ENCODE measurements at places on chromosomes 2 and 18.

DNA sequence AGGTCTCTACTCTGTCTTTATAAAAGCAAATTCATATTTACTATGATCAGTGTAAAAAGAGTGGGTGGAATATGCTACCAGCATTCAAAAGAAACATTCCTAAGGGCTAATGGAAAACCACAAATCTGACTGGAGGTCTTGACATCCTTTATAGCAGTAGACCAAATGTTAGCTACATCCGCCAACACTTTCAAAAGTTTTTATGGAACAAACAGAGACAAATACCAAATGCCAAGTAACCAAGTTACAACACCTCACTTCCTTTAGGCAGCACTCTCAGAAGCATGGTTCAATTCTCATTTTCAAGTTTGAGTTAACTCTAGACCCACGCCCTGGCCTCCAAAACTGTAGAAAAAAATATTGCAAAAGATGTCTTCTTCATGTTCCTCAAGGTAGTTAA is 78.3 kb upstream of the SETBP1 start:
- no peak for DNase-seq

- DNase-seq, result no peak
Measured at GRCh38 chr2:5763531-5763930, 71.3 kb downstream of the SOX11 start.

DNA sequence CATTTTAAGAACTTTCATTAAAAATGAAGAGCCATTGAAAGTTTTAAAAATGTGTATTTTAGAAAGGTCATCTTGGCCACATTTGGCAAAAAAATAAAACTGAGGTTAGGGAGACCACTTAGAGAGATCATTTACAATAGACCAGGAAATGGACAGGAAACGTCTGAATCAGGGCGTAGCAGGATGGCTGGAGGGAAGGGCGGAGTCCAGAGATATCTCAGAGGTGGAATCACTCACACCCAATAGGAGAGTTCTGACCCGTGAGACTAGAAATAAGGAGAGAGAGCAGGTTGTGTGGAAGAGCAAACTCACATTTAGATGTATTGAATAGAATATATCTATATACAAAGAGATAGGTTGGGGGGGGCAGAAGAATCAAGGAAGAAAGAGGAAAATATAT is 373.4 kb downstream of the METTL4 start:
- no peak for DNase-seq

- no peak for DNase-seq
Measured at GRCh38 chr2:127638361-127639110, 7.4 kb upstream of the GPR17 start.

GRCh38 chr2:238919307-238919706 is 71.4 kb downstream of the TWIST2 start:
- DNase-seq, result no peak

GRCh38 chr2:33419581-33420200 is 56.8 kb upstream of the RASGRP3 start:
- DNase-seq, result no peak

DNA sequence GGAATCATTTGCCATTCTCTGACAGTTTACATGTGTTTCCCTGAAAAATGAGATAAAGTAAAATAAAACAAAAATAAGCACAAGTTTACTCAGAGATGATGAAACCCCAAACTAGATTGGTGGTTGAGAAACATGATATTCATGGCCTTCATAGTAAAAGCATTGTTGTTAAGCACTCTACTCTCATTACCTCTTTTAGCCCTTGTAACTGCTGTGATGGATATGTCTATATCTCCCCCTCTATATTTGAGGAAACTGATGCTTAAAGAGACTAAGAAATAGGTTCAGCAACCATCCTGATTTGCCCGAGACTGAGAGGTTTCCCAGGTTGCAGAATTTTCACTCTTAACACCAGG is 33.9 kb upstream of the GALNT3 start:
- DNase-seq, result no peak

DNA sequence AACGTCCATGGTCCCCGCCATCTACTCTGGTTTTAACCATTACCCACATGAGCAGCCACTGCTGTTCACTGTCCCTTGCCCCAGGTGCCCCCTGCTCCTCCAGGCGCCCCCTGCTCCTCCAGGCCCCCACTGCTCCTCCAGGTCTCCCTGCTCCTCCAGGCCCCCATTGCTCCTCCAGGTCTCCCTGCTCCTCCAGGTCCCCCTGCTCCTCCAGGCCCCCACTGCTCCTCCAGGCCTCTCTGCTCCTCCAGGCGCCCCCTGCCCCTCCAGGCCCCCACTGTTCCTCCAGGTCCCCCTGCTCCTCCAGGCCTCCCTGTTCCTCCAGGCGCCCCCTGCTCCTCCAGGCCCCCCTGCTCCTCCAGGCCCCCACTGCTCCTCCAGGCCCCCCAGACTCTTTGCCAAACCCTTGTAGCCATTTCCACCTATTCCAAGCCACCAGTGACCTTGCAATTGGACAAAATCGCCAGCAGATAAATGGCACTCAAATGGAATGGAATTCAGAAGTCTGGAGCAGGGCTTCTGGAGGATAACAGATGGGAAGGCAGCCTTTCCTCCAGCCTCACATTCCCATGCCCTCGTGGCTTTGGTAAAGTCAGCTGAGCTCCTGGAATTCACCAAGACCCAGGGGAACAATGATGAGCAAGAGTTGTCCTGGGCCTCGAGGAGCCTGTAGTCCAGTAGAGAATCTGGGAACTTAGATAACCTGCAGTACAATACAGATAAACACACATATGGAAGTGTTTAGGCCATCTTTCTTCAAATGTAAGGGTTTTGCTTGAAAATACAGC is 13.3 kb upstream of the RPL31 start:
- no peak for DNase-seq

- no peak for DNase-seq
Measured at GRCh38 chr2:236928380-236929037, 157.2 kb upstream of the COPS8 start.

DNA sequence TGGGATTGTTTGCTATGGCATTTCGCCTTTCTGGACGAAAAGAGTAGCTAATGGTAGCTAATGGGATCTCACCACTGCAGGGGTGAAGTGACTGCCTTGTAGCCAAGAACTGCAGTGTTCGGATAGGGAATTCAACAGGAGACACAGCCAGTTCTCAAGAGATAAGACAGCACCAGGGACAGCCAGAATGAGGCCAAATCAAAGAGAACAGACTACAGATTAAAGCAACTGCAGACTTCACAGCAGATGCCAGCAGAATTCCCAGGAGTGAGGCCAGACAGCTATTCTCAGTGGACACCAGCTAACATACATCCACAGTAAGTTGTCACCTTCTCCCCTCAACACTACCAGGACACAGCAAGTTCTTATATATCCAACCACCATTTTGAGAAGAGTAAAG is 124.0 kb downstream of the PLA2R1 start:
- DNase-seq, result no peak

All from activated CD4-positive, alpha-beta T cell treated with anti-CD3 and anti-CD28 coated beads, Interleukin-2, amount 50 U/mL, for 24 hours (primary cell).